ENCODE measurements at places on chromosomes 3 and 15. TPM values are rescaled to one million over a fixed set of nuclear protein-coding genes. Genes with fewer than 3 reads are reported as not detected.

DNA sequence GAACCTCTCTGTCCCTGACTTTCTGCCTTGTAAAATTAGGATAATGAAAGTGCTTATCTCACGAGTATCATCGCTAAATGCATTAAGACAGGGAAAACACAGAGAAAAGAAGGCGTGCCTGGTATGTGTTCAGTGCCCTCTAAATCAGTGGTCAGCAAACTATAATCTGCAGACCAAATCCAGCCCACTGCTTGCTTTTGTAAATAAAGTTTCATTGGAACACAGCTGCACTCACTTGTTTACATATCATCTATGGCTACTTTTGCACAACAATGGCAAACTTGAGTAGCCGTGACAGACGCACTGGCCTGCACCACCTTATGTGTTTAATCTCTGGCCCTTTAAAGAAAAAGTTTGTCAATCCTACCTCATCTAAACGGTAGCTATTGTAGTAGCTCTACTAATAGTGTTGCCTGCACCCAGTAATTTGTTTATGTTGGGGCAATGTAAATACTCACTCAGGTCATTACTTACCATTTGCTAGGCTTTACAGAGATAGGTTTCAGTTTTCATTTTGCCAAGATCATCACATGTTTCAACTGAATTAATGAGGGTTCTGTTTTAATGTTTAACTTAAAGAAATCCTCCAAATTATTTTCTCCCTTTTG, 229.4 kb downstream of the FEZF2 start:
- H3K4me3 ChIP-seq, result no peak overlapping the region
- H3K4me1 ChIP-seq, result no peaks in the 10 kb centered on the region
- H3K36me3 ChIP-seq, result no peaks in the 10 kb centered on the region
- no peaks in the 10 kb centered on the region for H3K27me3 ChIP-seq
- no peak overlapping the region for H3K27ac ChIP-seq

GRCh38 chr3:122572940-122573412, 4.5 kb upstream of the PARP15 start:
- no peak overlapping the region for H3K27ac ChIP-seq
- H3K4me3 ChIP-seq, result no peak overlapping the region
- H3K27me3 ChIP-seq, result no peaks in the 10 kb centered on the region
- H3K4me1 ChIP-seq, result peaks cover 6% of the 10 kb centered on the region

DNA sequence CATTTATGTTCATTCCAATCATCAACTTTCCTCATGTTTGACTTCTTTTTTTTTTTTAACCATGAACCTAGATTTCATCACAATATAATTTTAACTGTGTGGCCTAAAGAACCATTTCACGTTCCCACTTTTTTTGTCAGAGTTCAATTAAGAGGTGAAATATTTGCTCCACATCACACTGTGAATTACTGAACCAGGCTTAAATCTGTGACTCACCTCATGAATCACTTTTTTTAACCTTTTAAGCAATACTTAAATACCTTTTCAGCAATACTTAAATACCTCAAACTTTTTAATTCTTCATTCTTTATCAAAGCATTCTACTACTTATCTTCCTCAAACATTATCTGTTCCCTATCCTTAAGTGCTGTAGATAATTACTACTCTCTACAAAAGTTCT, 137.6 kb downstream of the SI start:
- no peaks in the 10 kb centered on the region for H3K36me3 ChIP-seq
- H3K27ac ChIP-seq, result no peak overlapping the region
- no peaks in the 10 kb centered on the region for H3K4me1 ChIP-seq
- H3K27me3 ChIP-seq, result no peaks in the 10 kb centered on the region
- H3K4me3 ChIP-seq, result no peak overlapping the region
- peak; percentile 5 for DNase-seq

DNA sequence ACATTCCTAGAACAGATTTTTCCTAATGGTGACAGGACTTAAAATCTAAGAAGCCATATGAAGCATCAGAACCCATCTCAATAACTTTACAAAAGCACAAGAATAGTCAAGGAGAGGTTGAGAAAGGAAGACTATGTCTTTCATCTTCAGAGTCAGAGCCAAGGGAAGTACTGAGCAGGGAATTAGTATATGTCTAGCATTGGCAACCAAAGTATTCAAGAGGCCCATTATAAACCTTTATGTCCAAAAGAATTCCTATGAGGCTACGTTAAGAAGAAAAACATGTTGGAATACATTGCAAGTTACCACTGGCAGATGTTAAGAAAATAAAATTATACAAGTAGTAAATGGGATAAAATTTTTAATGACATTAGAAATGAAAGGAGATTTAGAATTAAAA, 150.5 kb downstream of the MAGI1 start:
- peaks cover 11% of the 10 kb centered on the region for H3K4me1 ChIP-seq
- H3K27me3 ChIP-seq, result no peaks in the 10 kb centered on the region
- no peaks in the 10 kb centered on the region for H3K36me3 ChIP-seq

- H3K27me3 ChIP-seq, result no peaks in the 10 kb centered on the region
- no peak overlapping the region for H3K4me3 ChIP-seq
- DNase-seq, result no peak
Measured at GRCh38 chr15:89903858-89904130, 9.0 kb downstream of the ARPIN start.

- H3K27me3 ChIP-seq, result no peaks in the 10 kb centered on the region
- no peaks in the 10 kb centered on the region for H3K36me3 ChIP-seq
- H3K27ac ChIP-seq, result no peak overlapping the region
- no peak overlapping the region for H3K4me3 ChIP-seq
- no peaks in the 10 kb centered on the region for H3K4me1 ChIP-seq
Measured at GRCh38 chr15:27958911-27959578, 140.1 kb downstream of the OCA2 start.

DNA sequence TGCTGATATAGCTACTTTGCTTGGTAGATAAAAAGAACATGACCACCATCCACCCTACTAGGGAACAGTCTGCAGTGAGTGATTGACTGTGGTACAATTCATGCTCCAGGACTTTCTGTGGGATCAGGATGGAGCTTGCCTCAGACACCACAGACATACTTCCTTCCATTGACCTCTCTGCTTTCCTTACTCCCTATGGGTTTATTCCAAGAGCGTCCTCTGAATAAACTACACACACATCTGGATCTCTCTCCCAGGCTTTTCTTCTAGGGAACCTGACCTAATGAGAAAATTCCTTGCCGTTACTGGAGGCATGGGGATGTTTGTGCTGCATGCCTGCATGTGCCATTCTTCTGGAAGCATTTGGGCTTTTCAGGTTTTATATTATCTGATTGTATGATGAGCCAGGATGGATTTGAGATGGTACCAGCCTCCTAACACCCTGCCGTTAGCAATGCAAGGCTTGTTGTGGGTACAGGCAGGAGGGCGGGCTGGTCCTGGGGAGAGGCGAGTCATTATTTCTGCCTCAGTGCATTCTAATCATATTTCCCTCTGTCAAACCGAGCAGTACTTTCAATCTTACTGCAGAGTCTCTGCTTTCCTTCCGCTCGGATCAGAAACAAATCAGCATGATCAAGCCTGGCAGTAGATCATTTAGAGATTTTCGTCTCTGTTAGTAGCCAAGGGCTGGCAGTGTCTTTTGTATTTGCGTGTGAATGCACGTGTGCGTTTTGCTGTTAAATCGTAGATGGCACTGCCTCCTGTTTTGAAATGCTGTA, 279.2 kb downstream of the PDCD6IP start:
- H3K36me3 ChIP-seq, result no peaks in the 10 kb centered on the region
- H3K27me3 ChIP-seq, result no peaks in the 10 kb centered on the region
- H3K4me1 ChIP-seq, result no peaks in the 10 kb centered on the region

DNA sequence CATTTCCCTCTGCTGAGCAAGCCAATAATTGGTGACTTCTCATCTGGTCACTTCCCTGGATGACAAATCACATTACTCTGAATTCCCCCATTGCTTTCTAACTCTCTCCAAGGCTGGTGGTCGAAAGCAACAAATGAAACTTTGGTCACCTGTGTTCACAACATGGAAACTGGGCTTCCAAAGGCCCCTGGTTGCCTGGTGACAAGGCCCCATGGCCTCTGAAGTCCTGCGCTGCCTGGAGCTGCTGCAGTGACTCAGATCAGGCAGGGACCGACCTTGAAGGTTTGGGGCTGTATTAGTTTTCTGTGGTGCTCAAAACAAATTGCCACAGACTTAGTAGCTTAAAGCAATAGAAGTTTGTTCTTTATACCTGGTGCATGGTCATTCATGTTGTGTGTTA, 345.3 kb downstream of the WDR72 start:
- H3K27ac ChIP-seq, result no peak overlapping the region
- H3K27me3 ChIP-seq, result no peaks in the 10 kb centered on the region
- no peaks in the 10 kb centered on the region for H3K4me1 ChIP-seq
- no peak overlapping the region for H3K4me3 ChIP-seq

The MEX3B gene
- total RNA-seq, result 18.7 TPM

The EPHB3 gene
- total RNA-seq, result 17.2 TPM

- peaks cover 22% of the 10 kb centered on the region for H3K4me1 ChIP-seq
- no peaks in the 10 kb centered on the region for H3K27me3 ChIP-seq
- DNase-seq, result peak; percentile 93
- H3K36me3 ChIP-seq, result no peaks in the 10 kb centered on the region
Measured at GRCh38 chr3:64321747-64322146, 96.5 kb upstream of the PRICKLE2 start.

The FGD5 gene
- total RNA-seq, result 2.6 TPM

GRCh38 chr3:19116239-19116638, 32.1 kb upstream of the KCNH8 start:
- no peak for DNase-seq
- H3K27ac ChIP-seq, result no peak overlapping the region
- H3K4me1 ChIP-seq, result no peaks in the 10 kb centered on the region

The PRR20G gene
- not detected for total RNA-seq

DNA sequence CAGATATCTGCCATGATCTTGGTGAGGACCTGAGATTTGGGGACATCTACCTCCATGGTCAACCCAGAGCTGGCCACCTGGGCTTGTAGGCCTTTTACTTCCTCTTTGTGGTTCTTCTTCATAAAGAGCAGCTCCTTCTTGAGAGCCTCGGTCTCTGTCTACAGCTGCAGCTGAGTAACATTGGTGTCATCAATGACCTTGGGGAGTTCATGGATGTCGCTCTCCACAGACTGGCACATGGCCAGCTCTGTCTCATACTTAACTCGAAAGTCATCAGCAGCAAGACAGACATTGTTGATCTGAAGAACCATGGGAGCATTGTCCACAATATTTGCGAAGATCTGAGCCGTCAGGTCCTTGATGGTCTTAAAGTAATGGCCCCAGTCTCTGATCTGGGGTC, 15.7 kb upstream of the RASA2 start:
- H3K36me3 ChIP-seq, result no peaks in the 10 kb centered on the region
- peak overlapping the region; percentile 51 for H3K27ac ChIP-seq
- H3K4me3 ChIP-seq, result no peak overlapping the region
- peaks cover 9% of the 10 kb centered on the region for H3K4me1 ChIP-seq
- DNase-seq, result peak; percentile 39
- H3K27me3 ChIP-seq, result no peaks in the 10 kb centered on the region

- DNase-seq, result peak; percentile 68
- peaks cover 44% of the 10 kb centered on the region for H3K4me1 ChIP-seq
- H3K4me3 ChIP-seq, result no peak overlapping the region
- H3K36me3 ChIP-seq, result no peaks in the 10 kb centered on the region
- H3K27ac ChIP-seq, result peak overlapping the region; percentile 95
Measured at GRCh38 chr3:105364128-105364527, 2.6 kb upstream of the ALCAM start.

- no peaks in the 10 kb centered on the region for H3K4me1 ChIP-seq
- H3K27ac ChIP-seq, result no peak overlapping the region
- peak; percentile 14 for DNase-seq
Measured at GRCh38 chr3:177057768-177058167, 139.5 kb downstream of the TBL1XR1 start.

DNA sequence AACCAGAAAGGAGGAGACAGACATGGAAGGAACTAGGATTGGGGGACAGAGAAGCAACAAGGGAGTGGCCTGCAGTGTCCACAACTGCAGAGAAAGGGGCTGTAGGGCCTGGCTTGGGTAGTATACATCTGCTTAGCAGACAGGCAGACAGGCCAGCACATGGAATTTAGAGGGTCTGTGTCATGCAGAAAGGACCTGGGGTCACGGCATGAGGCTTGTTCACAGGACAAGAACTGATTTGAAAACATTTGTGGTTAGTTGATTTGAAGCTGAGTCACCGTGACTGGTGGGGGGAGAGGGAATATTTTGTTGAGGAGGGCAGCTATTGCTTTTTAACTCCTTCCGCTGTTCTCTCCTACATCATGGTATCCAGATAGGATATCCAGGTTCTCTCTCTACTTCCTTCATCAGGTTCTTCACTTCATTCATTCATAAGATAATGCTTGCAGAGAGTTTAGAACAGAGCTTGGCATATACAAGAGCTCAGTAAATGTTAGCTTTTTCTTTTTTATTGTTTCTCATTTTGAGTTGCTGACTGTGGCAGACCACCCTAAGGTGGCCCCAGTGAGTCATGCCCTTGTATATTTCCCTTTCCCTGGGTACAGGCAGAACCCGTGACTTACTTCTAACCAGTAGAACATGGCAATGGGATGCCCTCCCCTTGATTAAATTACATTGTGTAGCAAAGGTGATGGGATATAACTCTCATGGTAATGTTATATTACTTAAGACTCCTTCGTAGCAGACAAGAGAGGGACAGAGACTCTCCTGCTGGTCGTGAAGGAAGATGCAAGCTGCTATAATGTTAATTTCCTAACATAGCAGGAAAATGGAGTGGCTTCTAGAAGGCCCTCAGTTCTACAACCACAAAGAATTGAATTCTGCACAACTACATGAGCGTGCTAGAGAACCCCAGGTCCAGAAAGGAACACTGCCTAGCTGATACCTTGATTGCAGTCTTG, 95.0 kb upstream of the NMNAT3 start:
- peak overlapping the region; percentile 79 for H3K27ac ChIP-seq
- H3K36me3 ChIP-seq, result no peaks in the 10 kb centered on the region
- peak overlapping the region; percentile 0 for H3K4me3 ChIP-seq
- peak; percentile 99 for DNase-seq

The CA12 gene
- 0.70 TPM for total RNA-seq

DNA sequence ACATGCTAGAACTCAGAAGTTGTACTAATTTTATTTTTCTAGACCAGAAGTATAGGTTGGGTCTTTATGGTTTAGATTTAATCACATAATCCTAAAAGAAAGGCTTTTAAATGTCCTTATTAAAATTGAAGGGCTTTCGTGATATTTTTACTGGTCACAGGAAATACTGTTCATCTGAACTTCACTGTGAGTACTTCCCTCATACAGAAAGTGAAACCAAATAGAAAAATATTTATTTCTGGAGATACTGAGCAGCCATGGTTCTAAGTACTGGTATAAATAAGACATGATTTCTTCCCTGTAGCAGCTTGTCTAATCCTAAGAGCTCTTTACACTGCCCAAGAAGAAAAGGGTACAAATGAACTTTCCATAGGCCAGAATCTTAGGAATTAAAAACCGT, 2.0 kb downstream of the SNRK start:
- H3K36me3 ChIP-seq, result no peaks in the 10 kb centered on the region
- H3K27ac ChIP-seq, result no peak overlapping the region
- H3K4me3 ChIP-seq, result no peak overlapping the region
- peaks cover 1% of the 10 kb centered on the region for H3K27me3 ChIP-seq

The IQCF5 gene
- total RNA-seq, result not detected

GRCh38 chr3:2921452-2921851, 188.7 kb downstream of the IL5RA start:
- no peak overlapping the region for H3K27ac ChIP-seq
- no peaks in the 10 kb centered on the region for H3K27me3 ChIP-seq
- no peak for DNase-seq
- no peaks in the 10 kb centered on the region for H3K4me1 ChIP-seq
- H3K36me3 ChIP-seq, result no peaks in the 10 kb centered on the region
- no peak overlapping the region for H3K4me3 ChIP-seq

The TRPC1 gene
- 19.2 TPM for total RNA-seq

The PPARG gene
- 4.4 TPM for total RNA-seq

The TXNRD3 gene
- total RNA-seq, result 11.1 TPM

Data from astrocyte (in vitro differentiated cells and primary cell).